Pons (tissue), 1 donor: ENCODE measurements at places on chromosomes 6 and 20.

DNA sequence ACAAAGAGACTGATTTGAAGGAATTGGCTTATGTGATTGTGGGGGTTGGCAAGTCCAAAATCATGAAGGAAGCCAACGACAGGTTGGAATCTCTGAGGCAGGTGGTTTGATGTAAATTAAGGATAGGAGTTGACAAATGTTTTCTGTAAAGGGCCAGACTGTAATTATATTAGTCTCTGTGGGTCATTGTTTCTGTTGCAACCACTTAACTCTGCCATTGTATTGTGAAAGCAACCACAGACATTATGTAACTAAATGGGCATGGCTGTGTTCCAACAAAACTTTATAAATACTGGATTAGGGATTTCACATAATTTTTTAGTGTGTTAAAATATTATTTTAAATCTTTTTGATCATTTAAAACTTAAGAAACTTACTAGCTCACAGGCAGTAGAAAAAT lies 199.2 kb upstream of the MYLIP start:
- no peak for DNase-seq

- DNase-seq = no peak
Observed at GRCh38 chr6:106372838-106373501, 12.5 kb downstream of the CRYBG1 start.

DNA sequence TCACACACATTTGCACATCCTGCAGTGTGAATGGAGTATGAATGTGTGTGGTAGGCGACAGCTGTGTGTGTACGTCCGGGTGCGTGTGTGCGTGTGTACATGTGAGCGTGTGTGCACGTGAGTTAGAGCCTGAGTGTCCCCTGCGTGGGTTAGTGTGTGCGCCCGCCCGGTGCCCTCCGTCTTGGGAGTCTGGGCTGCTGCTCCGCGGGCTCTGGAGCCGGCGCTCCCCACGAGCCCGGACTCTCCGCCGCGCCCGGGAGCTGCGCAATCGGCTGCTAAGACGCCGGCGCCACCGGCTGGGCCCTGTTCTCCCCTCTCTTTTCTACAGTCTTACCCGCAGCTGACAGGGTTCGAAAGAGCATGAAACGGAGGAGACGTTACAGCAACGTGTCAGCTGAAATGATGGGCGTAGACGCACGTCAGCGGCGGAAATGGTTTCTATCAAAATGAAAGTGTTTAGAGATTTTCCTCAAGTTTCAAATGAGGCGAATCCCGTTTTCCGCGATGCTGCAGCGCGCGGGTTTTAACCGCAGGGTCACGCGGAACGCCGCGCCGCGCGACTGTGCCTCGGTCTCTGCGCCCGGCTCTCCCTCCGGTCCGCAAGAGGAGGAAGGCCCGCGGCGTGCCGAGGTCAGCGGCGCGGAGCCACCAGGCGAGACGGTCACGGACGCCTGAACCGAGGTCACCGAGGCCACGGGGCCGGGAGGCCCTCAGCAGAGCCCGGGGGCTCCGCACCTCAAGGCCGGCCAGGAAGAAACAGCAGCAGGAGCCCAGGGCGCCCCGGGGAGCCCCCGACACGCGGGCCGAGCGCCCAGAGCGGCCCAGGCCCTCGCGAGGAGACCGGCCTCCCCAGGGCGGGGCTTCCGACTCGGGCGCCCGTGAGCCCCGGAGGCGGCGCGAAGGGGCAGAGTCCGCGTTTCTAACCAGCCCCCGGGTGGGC lies 95.3 kb upstream of the BHLHE23 start:
- no peak for DNase-seq

- DNase-seq = no peak
Observed at GRCh38 chr6:157194643-157195042, 128.7 kb downstream of the TMEM242 start.

DNA sequence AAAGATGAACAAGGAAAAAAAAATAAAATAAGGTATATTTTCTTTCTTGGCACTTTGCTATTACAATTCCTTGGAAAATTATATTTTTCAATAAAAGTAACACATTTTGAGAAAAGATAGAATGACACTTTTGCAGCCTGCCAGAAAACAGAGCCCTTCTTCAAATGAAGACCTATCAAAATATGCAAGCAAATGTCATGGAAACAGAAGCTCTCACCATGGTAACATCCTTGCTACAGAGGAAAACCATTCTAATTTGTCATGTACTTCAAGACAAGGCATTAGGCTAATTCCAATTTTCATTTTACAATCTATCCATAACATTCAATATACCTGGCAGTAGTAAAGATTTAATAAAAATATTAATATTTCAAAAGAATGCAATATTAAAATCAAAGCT lies 177.9 kb downstream of the RNGTT start:
- no peak for DNase-seq

- DNase-seq = no peak
Observed at GRCh38 chr20:43043887-43044286, 145.8 kb downstream of the PTPRT start.

- no peak for DNase-seq
Observed at GRCh38 chr6:7542874-7543624, 1.6 kb downstream of the DSP start.

GRCh38 chr6:137708481-137708880 lies 158.6 kb upstream of the TNFAIP3 start:
- DNase-seq = no peak
